ENCODE measurements at places on chromosomes 2 and 18.

- DNase-seq = no peak
Measured at GRCh38 chr2:203835892-203836800, 31.4 kb upstream of the CTLA4 start.

DNA sequence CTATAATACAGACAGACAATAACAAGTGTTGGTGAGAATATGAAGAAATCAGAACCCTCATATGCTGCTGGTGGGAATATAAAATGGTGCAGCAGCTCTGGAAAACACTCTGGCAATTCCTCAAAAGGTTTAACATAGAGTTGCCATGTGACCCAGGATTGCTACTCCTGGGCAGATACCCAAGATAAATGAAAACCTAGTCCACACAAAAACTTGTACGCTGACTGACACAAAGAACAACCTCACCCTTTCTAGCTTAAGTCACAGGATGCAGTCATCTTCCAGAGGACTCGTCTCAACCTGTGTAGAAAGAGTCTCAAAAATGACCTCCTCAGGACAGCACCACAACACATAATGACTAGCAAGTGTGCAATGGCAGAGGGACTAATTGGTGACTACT, 71.6 kb upstream of the ACAA2 start:
- DNase-seq = no peak

- no peak for DNase-seq
Measured at GRCh38 chr2:145041706-145042105, 521.8 kb upstream of the ZEB2 start.

DNA sequence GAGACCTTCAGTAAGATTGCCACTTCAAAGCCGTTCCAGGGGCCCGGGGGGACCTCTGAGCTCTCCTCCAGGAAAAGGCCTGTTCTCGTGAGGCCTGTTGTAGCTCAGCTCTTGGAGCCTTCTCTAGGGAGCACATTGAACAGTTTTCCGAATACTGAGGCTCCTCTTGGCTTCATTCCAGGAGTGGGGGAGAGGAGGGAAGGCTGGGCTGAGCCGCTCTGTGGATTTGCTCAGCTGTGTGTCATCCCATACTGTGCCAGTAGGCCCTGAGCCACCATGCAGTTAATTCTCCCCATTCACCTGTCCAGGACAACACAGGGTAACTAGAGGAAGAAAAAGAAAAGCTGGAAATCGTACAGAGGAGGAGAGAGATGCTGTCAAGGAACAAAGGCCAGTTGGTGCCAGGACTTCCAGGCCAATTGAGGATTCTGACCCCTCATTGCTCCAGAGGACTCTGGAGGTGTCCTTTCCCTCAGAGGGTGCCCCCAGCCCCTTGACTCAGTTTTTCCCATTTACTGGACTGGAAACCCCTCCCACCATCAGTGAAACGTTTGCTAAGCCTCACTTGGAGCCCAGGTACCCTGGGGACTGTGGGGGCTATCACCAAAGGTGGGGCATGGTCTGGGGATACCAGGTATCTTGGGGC, 41.4 kb downstream of the HS1BP3 start:
- no peak for DNase-seq

DNA sequence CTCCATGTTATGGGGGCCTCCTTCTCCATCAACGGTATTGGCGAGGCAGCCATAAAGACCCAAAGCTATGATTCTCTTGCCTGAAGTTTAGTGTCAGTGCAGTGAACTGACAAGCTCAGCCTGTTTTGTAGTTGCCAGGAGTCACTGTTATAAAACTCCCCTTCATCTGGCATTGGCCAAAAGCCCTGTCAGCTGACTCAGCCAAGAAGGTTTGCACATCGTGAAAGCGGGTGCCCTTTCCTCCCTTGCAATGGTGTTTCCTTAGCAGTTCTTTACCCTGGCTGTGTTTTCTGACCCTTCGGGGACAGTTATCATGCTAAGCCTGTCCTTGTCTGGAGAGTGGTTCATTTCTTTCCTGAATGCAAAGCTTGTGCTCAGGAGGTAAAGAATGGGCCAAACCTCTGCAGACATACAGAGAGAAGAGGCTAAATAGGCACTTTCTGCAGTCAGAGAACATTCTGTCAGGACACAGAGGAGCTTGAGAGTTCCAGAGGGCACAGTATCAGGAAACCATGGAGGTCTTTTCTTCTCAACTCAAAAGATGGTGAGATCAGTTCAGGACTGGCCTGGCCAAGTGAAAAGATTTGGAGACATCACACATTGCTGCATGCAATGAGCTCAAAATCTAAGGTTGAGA, 414.2 kb downstream of the ZNF521 start:
- no peak for DNase-seq

GRCh38 chr2:240140511-240140910, at the start of gene OTOS:
Gene OTOS, minus strand, starts transcription at chr2:240140658. Its CDS starts 332 bp downstream, at chr2:240140326.
- no peak for DNase-seq

GRCh38 chr2:222854773-222855700, 5.8 kb upstream of the ACSL3 start:
- DNase-seq = no peak

DNA sequence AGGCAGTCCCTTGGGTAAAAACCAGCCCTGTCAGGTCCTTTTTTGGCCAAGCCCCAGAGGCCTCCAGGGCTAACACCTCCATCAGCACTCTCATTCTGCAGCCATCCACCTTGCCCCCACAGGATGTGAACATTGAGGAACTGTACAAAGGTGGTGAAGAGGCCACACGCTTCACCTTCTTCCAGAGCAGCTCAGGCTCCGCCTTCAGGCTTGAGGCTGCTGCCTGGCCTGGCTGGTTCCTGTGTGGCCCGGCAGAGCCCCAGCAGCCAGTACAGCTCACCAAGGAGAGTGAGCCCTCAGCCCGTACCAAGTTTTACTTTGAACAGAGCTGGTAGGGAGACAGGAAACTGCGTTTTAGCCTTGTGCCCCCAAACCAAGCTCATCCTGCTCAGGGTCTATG, 7.3 kb downstream of the IL1F10 start:
- DNase-seq = no peak

- no peak for DNase-seq
Measured at GRCh38 chr2:17827785-17828184, 11.5 kb downstream of the MSGN1 start.

DNA sequence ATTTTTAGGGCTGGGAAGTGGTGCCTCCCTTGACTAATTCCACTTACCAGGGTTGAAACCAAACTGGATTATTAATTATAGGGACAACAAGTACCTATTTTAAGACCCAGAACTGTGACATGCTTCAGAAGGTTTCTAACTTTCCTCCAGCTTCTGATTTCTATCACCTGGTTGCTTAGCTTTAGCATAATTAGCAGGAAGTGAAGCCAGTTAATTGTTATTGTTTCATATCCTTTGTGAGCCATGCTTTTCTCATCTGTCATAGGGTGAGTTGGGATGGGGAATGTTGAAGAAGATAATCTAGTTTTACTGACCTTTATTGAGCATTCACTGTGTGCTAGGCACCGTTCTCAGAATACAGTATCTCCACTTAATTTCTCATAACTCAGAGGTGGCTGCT, 3.2 kb downstream of the YPEL5 start:
- DNase-seq = no peak

DNA sequence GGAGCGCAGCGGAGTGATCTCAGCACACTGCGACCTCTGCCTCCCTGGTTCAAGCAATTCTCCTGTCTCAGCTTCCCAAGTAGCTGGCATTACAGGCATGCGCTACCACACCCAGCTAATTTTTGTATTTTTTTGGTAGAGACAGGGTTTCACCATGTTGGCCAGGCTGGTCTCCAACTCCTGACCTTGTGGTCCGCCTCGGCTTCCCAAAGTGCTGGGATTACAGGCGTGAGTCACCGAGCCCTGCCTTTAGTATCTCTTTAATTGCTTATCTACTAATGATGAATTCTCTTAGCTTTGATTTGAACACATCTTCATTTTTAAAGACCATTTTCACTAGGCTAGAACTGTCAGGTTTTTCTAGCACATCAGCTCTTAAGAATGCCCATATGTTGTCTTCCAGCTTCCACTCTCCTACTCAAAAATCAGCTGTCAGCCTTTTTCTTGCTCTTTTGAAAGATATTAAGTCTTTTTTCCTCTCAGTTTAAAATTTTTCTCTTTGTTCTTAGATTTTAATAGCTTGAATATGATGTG, 16.1 kb upstream of the MFSD2B start:
- DNase-seq = no peak

GRCh38 chr2:46976556-46977279, 61.1 kb upstream of the MCFD2 start:
- no peak for DNase-seq

GRCh38 chr2:136126421-136126926, 8.5 kb upstream of the CXCR4 start:
- no peak for DNase-seq

DNA sequence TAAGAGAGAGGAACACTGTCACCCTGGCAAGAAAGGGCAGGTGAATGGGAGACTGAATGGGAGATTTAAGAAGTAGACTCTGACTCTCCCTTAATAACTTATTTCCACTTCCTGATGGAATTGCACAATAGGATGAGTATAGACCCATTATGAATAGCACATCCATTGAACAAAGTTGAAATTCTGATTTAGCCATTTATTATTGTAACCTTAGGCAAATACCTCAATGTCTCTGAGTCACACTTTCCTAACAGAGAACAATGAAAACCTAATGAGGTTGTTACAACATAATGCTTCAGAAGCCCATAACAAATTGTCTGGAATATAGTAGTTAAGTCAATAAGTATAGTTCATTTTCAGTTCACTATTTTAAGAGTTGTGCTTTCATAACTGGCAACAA, 78.9 kb downstream of the NRXN1 start:
- no peak for DNase-seq

DNA sequence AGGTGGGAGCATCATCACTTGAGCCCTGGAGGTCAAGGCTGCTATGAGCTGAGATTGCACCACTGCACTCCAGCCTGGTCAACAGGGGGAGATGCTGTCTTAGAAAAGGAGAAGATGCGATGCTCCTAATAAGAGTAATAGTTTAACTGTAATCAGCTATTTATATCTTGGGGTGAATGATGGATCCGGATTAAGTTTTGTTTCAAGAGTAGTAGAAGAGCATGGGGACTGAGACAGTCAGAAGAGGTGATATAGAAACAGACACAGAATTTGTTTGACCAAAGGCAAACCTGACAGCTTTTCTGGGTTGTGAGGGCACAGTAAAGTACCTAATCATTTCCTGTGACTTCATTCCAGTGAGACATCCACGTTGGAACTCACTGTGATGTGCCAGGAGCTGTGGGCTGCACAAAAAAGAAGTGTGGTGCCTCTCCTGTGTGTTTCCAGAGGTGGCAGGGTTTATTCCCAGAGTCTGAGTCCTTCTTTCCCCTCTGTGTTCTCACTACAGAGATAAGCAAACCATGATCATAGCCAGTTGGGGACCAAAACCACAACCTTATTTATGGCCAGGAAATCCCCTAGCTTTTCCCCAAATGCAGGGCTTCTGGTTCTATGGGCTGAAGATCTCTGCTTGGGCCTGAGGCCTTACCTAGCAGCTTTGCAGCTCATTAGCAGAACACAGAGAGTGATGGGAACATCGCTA, 113.7 kb downstream of the XRCC5 start:
- DNase-seq = no peak

GRCh38 chr2:205670292-205670691, 12.0 kb upstream of the NRP2 start:
- DNase-seq = no peak

GRCh38 chr18:50582500-50582899, 22.6 kb downstream of the MAPK4 start:
- DNase-seq = no peak

- DNase-seq = no peak
Measured at GRCh38 chr2:104825124-104825865, 28.6 kb upstream of the POU3F3 start.

DNA sequence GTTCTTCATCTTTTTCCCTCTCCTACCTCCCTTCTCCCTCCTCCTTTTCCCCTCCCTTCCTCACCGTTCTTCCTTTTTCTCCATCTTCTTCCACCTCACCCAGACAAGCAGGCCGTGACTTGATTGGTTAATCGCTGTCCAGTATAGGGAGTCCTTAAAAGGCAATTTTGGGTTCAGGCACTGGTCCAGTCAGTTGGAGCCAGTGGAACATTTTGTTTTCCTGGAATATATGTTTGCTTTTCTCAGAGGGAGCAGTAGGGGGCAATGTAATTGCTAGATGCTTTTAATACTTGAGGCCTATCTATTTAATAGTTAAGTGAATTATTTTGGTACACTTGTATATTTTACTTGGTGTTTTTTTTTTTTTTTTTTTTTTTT, 15.0 kb downstream of the ELAC1 start:
- DNase-seq = no peak

GRCh38 chr18:79403723-79404566, 8.2 kb downstream of the NFATC1 start:
- no peak for DNase-seq

DNA sequence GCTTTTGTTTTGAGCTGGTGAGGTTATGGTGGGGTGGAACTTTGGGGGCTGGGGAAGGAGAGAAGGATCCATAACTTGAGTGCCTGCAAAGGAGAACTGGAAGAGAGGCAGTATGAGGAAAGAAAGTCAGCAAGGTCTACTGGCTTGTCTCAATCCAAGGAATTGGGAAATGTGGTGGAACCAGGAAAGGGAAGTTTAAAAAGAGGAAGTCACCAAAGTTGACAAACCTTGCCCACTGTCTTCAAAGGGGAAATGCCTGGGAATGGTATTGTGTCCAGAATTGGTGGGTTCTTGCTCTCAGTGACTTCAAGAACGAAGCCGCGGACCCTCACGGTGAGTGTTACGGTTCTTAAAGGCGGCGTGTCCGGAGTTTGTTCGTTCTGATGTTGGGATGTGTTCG, 304.1 kb upstream of the FAM98A start:
- no peak for DNase-seq

- no peak for DNase-seq
Measured at GRCh38 chr2:96532641-96533291, 3.8 kb upstream of the ARID5A start.

GRCh38 chr2:158228943-158229508, 127.3 kb downstream of the UPP2 start:
- DNase-seq = no peak

GRCh38 chr18:59061914-59062642, 77.6 kb upstream of the SEC11C start:
- DNase-seq = no peak

- DNase-seq = no peak
Measured at GRCh38 chr18:3067722-3068121, 54.8 kb upstream of the LPIN2 start.

- no peak for DNase-seq
Measured at GRCh38 chr2:240895656-240896388, at the start of gene MAB21L4. Gene MAB21L4, minus strand, starts transcription at chr2:240896156. Its CDS starts 159 bp downstream, at chr2:240895997.

- no peak for DNase-seq
Measured at GRCh38 chr2:238682536-238682935, 165.3 kb upstream of the TWIST2 start.

DNA sequence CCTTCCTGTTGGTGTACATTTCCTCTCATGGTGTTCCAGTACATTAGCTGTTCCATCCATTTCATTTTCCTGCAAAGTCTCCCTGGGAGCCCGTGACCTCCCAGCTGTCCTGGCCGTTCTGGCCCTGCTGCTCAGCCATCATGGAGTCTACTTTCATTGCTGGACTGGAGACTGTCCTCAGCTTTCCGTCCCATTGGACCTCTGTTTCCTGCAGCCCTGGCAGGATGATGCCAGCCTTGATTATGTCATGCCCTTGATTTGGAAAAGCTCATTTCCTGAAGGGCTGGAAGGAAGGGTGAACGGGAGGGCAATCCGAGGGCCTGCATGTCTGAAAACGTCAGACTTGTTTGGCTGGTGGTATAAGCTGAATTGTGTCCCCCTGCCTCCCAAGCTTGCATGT, 205.5 kb upstream of the HS6ST1 start:
- DNase-seq = no peak

GRCh38 chr2:28348149-28348567, 44.5 kb upstream of the FOSL2 start:
- DNase-seq = peak; percentile 45

GRCh38 chr2:197708331-197708730, 3.2 kb downstream of the MARS2 start:
- DNase-seq = no peak

All from stimulated activated CD8-positive, alpha-beta memory T cell treated with anti-CD3 and anti-CD28 coated beads, Interleukin-7, amount 100 ng/mL, for 4 hours (primary cell).